ENCODE measurements at places on chromosomes 11 and 22.

- DNase-seq: no peak
Measured at GRCh38 chr11:37505406-37505805, 907.4 kb upstream of the RAG2 start.

- no peak for DNase-seq
Measured at GRCh38 chr11:14424096-14424495, 65.1 kb upstream of the RRAS2 start.

- DNase-seq: no peak
Measured at GRCh38 chr11:35111161-35112055, 27.6 kb upstream of the CD44 start.

DNA sequence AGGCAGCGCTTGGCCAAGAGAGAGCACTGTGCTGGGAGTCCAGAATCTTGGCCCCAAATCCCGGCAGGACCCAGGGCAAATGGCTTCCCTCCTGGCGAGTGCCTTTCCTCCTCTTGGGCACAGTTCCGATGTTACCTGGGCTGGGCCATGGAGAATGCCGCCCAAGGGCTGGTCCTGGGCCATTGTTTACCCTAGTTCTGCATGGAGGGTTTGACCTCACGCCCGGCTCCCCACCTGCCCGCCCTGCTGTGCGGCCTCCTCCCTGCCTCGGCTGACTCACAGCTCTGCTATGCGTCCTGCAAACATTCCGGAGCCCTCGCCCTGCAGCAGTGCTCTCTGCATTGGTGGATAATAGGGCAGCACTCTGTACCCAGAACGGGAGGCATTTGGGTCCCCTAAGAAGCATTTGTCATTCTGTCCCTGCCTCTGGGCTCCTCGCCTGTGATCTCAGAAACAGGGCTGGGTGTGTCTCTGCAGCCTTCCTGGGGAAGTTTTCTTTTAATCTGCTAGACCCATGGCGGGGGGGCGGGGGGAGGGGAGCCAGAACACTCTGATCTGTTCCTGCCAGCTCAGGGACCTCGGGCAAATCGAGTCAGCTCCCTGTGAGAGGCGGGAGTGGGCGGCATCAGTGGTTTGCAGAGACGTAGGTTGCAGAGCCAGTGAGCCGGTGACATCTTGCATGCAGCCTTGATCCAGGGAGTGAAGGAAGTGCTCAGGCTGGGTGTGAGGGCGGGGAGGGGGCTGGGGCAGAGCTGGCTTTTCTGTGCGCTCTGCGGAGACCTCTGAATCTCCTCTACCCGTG lies 32.9 kb upstream of the SMIM38 start:
- DNase-seq: no peak

GRCh38 chr22:42388130-42388797 lies 43.9 kb downstream of the NFAM1 start:
- no peak for DNase-seq

DNA sequence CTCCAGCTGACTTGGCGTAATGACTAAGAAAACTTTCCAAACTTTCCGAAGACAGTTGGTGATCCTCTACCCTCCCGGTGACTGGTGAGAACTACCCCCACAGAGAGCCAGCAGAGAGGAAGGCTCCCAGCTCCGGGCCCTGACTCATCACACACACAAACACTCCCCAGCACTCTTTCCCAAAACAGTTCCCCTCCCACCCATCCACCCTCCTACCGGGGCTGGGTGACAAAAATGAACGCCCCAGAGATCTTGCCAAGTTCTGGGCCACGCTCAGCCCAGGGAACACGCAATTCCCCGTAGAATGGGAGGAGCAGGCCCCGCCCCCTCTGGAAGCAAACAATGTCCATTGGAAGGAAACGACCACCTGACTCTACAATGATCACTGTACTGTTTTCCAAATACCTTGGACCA lies 21.3 kb upstream of the JAM3 start:
- peak; percentile 90 for DNase-seq

- no peak for DNase-seq
Measured at GRCh38 chr11:78200553-78200952, 11.8 kb downstream of the USP35 start.

GRCh38 chr11:11701070-11701469 lies 79.3 kb upstream of the GALNT18 start:
- DNase-seq: no peak

GRCh38 chr11:40241524-40242051 lies 1217.9 kb downstream of the LRRC4C start:
- DNase-seq: no peak

DNA sequence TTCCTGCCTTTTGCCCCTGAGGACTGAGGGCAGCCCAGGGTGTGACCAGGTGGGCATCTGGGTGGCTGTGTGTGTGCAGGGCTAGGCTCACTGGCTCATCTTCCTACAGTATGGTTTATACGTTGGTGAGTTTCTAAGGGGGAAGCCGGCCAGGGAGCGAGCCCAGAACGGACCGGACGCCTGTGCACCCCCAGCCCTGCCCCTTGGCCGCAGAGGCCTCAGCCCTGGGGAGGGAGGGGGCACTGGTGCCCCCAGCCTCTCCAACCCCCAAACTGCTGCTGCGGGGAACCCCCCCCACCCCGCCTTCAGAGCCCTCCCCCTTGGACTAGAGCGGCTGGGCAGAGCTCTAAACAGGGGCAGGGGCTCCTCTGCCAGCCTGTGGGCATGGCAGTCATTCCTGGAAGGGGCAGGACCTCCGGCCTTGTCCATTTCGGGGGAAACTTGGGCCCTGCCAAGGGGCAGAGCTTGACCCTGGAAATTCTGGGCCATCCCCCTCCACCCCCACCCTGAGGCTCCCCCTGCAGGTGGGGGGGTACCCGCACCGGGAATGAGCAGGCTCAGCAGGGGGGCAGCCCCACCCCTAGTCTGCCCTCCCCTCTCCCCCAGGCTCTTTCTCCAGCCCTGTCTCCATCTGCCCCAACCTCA lies 5.4 kb downstream of the YIF1A start:
- no peak for DNase-seq

DNA sequence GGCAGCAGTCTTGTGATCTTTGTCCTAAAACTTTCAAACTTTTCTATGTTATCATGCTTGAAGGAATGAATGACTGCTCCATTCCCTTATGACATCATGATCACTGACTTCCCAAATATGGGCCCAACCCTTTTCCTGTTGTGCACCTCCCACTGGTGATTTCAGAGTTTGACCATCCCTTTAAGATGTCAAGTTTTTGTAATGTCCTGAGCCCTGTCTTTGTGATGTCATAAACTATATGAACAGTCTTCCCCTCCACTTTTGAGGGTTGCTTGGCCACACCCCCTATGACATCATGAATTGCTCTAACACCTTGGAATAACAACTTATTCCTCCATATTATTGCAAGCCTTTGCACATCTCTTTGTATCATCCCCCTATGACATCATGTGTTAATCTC lies 16.5 kb upstream of the NUCB2 start:
- DNase-seq: no peak

DNA sequence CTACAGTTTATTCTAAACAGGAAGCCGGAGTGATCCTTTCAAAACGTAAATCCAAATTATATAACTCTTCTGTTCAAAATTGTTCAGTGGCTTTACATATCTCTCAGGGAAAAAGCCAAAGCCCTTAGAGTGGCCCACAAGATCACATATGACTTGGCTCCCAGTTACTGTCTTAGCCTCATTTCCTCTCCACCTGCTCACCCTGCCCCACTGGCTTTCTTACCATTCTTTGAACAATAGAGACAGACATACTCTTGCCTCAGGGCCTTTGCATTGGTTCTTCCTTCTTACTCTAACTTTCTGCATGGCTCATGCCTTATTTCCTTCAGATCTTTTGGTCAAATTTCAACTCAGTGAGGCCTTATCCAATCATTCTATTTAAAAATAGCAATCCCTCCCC lies 52.1 kb downstream of the STIM1 start:
- no peak for DNase-seq

- no peak for DNase-seq
Measured at GRCh38 chr11:29448246-29448877, 568.5 kb downstream of the KCNA4 start.

- DNase-seq: no peak
Measured at GRCh38 chr11:32982626-32983025, 33.1 kb upstream of the DEPDC7 start.

DNA sequence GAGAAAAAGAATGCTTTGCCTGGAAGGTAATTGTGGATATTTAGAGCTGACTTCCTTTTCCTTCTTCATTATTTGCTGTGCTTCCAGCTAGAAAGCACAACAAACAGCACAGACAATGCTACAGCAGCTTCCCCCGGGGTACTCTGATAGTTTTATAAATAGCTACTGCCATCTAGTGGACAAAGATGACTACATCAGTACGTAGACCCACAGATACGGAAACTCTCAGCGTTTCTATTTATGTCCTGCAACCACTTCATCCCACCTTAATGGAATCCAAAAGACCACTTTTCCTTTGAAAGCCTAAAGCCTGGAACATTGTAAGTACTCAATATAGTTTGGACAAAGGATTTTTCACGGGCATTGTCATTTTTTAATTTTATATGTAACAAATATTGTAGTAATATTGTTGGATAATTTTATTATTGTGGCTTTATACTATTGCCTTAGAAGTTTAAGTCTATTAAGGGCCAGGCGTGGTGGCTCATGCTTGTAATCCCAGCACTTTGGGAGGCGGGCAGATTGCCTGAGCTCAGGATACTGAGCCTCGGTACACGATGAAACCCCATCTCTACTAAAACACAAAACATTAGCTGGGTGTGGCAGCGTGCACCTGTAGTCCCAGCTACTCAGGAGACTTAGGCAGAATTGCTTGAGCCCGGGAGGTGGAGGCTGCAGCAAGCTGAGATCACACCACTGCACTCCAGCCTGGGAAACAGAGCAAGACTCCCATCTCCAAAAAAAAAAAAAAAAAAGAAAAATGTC lies 7.5 kb downstream of the HSPA8 start:
- DNase-seq: no peak

- DNase-seq: no peak
Measured at GRCh38 chr11:93921695-93922468, 71.5 kb upstream of the VSTM5 start.

GRCh38 chr11:90204832-90205646 lies 17.8 kb downstream of the CHORDC1 start:
- no peak for DNase-seq

DNA sequence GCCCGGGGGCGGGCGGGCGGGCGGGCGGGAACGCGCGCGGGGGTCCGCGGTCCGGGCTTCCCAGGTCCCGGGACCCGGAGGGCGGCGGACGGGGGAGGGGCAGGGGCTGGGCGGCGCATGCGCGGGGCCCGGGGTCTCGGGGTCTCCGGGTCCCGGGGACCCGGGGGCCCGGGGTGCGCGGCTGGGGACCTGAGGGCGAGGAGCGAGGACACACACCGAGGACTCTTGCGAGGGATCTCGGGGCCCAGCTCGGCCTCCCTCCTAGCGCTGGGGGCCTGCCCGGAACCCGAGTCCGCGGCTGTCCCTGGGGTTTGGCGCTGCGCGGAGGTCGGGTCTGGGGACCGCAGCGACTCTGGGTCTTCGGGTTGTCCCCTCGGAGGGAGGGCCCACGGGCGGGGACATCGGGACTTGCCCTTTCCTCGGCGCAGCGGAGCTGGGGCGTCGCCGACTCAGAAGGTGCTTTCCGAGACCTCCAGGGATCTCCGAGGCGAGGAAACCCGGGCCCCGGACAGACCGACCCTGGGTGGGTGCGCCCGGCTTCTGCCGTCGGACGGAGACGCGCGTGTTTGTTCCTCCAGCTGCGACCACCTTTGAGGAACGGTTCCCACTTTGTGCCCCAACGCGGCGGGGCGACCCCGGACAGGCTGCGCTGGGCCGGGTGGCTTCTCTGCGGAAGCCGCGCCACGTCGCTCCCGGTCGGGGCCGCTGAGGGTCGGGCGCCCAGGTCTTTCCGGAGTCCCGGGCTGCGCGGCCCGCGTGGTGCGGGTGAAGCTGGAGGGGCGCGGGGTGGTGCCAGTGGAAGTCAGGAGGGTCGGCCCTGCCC lies 540 bp downstream of the PPARA start:
- DNase-seq: peak; percentile 91

DNA sequence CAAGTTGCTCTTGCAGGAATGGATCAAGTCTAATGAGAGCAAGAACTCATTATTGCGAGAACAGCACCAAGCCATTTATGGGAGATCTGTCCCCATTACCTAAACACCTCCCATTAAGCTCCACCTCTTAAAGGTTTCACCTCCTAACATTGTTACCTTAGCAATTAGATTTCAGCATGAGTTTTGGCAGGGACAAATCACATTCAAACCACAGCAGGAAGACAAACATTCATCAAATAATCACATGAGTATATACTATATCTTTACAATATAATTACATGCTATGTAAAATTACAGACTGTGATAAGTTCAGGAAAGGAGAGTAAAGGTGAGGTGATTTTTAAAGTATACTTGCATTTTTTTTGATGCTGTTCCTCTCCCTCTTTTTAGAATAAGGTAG lies 6.6 kb upstream of the TEAD1 start:
- DNase-seq: no peak

GRCh38 chr11:47980907-47981621 lies 705 bp downstream of the PTPRJ start:
- no peak for DNase-seq

DNA sequence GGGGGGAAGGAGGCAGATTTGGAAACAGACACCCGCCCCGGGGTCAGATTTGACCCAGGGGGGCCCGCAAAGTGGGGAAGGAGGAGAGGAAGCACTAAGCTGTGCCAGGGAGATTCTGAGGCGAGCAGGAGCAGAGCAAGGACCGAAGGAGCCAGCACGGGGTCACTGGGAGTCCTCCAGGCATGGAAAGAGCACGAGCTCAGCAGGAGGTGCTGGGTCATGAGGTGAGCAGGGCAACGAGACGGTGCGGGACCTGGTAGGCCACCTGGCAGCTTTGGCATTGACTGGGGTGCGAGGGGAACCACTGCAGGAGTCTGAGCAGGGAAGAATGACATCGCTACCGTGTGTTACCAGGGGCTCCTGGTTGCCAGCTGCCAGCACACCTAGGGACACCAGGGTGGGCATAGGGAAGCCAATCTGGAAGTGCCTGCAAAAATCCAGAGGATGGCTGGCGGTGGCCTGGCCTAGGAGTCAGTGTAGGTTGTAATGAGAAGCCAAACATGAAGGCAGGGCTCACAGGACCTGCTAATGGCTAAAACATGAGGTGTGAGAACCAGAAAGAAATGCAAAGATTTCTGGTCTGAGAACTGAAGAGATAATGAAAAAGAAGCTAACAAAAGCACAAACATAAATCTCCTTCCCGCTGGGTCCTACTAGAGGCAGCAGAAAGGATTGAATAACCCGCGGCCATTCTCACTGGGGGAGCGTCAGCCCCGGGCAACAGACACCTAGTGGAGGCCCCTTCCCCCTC lies 63.5 kb downstream of the MICAL3 start:
- DNase-seq: no peak

- DNase-seq: no peak
Measured at GRCh38 chr11:24716403-24716802, 219.6 kb downstream of the LUZP2 start.

- DNase-seq: no peak
Measured at GRCh38 chr11:88552379-88553062, 215.0 kb upstream of the CTSC start.

GRCh38 chr11:74909385-74909784 lies 39.5 kb downstream of the XRRA1 start:
- DNase-seq: no peak

DNA sequence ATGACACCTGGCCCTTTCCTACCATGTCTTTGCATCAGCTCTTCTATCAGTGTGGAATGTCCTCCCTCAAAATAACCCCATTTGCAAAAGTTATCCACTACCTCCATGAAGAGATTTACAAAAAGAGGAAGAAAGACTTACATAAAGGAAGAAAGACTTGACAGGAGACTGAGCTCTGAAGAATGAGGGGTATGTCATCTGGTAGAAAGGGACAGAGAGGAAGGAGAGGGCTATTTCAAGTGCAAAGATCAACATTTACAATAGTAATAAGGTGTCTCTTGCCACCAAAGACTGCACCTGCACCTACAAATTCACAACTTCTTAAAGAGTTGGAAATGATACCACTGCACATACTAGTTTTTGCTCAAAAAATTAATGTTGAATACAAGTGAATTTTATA lies 18.2 kb downstream of the PAK1 start:
- DNase-seq: no peak
